ENCODE measurements at places on chromosomes 6 and 20.

- no peak for DNase-seq
These were observed 22.2 kb upstream of the TULP4 start for GRCh38 chr6:158290040-158290439.

- DNase-seq, result no peak
These were observed 315.5 kb upstream of the ARID1B start for GRCh38 chr6:156461647-156462046.

- DNase-seq, result no peak
These were observed 152.6 kb downstream of the THEMIS start for GRCh38 chr6:127748290-127748689.

DNA sequence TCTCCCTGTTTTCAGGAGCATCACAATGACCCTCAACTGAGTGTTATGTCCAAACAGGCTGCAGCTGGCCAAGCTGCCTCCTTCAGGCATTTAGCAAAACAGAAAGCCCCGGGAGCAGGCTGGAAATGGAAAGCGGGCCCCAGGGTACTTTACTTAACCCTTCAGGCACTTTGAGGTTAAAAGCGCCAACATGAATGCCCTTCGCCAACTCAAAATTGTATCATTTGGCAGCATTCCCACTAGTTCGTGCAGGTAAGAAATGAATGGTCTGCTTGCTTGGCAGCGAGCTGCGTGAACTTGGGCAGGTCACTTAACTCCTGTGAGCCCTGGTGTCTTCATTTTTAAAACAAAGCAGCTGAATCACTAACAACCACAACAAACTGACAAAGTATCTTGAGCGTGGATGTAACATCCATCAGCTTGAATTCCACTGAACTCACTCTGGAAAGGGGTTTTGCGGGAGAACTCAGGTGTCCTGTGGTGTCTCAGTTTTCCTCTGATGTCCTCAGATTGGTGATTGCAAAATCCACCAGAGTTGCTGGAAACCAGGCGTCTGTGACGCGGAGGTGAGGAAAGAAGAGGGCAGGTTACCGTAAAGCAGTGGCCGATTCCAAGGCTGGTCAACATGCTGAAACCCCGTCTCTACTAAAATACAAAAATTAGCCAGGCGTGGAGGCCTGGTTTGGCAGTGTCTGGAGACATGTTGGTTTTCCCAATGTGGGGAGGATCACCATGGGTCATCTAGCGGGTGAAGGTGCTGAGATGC, 118.8 kb upstream of the ZNF217 start:
- no peak for DNase-seq

GRCh38 chr6:111478749-111479148, 4.3 kb downstream of the REV3L start:
- no peak for DNase-seq

- DNase-seq, result no peak
These were observed 58.5 kb upstream of the ATXN1 start for GRCh38 chr6:16819752-16820151.

GRCh38 chr6:24445704-24446103, 43.0 kb downstream of the MRS2 start:
- no peak for DNase-seq

DNA sequence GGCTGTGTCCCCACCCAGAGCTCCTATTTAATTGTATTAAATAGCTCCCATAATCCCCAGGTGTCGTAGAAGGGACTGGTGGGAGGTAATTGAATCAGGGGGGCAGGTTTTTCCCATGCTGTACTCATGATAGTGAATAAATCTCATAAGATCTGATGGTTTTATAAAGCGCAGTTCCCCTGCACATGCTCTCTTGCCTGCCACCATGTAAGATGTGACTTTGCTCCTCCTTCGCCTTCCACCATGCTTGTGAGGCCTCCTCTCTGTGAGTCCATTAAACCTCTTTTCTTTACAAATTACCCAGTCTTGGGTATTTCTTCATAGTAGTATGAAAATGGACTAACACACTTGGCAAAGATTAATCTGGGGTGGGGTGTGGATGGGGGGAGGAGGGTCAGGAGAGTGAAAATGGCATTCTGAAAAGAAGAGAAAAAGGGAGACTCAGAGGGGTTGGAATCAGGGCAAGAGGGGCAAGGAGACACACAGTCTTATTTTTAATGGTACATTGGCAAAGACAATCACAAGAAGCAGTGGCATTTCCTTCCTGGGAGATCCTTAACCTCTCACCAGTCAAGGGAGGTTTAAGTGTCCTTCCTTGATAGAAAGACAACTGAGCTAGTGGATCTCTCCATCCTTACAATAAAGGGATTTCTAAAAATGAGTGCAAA, 37.5 kb upstream of the NOX3 start:
- no peak for DNase-seq

DNA sequence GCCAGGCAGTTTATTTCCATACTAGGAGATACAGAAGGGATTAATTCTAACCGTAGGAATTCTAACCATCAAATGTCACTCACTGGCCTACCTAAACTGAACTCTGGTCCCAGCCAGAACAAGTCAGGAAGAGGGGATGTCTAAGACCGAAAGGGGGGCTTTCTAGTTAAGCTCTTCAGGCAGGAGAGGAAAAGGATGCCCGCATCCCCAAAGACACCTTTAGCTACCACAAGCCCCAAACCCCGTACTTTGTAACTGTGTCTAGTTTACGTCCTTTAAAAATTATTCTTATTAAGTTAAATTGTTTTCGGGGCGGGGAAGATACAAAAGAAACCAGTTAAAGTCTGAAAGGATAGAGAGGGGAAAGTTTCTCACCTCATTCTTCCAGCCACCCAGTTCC, 1.2 kb upstream of the ZNF76 start:
- no peak for DNase-seq

GRCh38 chr6:6610031-6610591, 21.6 kb downstream of the LY86 start:
- no peak for DNase-seq

DNA sequence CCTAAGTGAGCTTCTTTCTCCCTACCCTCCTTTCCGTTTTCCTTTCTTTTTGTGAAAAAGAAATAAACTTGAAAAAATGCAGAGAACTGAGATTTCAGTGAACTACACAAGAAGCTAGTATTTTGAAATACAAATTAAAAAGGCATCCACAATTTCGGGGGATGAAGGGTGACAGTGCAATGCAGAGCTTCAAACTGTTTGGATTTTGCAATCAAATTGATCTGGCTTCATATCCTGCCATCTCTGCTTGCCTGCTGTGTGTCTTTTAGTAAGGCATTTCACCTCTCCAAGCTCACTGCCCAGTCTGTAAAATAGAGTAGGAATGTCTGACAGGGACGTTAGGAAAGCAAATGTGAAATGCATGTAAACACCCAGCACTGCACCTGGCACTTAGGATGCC, 258.0 kb downstream of the HACE1 start:
- no peak for DNase-seq

DNA sequence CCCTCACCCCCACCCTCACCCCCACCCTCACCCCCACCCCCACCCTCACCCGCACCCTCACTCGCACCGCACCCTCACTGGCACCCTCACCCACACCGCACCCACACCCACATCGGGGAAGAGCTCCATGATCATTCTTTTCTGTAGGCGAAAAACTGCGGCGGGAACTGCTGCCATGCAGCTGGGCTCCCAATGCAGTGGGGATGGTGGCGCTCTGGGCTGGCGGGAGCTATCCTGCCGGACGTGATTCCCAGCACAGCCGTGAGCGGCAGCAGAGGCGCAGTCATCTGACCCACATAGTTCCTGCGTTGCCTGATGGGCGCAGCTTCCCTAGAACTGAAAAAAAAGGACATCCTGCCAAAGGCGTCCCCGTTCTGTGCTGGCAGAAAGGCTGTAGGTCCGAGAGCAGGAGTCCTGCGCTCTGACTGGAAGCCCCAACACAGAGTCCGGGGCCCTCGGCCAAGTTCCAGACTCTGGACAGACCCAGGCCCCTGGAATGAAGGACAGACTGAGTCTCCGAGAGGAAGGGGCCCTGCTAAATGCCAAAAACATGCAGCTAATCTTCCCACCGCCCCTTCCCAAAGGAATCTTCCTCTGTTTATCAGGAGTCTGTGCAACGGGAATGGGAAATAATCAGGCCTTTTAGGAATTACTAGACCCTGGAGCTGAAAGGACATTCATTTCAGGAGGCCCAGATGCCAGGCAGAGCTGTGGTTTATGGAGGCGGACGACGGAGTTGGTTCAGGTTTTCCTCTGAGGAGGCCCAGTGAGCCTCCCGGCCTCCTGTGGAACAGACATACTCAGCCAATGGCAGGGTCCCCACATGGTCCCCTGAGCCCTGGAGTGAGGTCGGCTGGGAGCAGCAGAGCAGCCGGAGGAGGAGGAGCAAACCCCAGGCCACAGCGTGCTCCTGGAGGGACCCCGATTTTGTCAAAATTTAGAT, 14.1 kb upstream of the TCFL5 start:
- DNase-seq, result peak; percentile 53

DNA sequence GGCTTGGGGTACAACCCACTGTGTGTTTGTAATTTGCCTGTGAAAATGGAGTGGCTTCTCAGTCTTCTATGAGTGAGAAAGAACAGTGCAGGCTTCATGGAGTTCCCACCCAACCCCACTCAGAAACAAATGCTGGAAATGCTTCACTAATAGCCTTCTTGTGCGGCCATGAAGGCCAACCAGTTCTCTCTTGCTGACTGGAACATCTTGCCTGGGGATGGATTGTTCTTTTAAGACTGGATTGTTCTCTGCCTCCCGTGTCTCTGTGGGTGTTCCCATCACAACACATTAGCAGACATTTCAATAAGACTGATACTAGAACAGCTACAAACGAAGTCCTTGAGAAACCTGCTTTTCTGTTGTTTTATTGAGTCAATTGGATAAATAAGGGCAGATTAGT, 110.6 kb downstream of the PPP1R14C start:
- DNase-seq, result no peak

DNA sequence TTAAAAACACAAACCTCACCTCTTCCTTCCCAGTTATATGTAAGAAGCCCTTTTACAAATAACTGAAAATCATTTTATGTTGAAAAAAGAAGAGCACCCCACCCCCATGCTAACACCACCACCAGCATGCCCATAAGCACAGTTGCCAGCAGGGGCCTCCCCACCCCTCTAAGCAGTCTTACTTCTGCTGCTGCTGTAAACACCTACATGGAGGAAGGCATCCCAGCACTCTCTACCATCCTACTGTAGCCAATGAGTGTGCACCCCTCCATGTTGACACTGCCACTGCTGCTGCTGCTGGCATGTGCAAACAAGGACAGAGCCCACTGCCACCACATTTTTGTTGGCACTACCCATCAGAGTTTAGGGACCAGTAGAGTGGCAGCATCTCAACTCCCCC, 49.6 kb upstream of the PHIP start:
- DNase-seq, result no peak

- DNase-seq, result no peak
These were observed 16.3 kb downstream of the LRP11 start for GRCh38 chr6:149847939-149848267.

DNA sequence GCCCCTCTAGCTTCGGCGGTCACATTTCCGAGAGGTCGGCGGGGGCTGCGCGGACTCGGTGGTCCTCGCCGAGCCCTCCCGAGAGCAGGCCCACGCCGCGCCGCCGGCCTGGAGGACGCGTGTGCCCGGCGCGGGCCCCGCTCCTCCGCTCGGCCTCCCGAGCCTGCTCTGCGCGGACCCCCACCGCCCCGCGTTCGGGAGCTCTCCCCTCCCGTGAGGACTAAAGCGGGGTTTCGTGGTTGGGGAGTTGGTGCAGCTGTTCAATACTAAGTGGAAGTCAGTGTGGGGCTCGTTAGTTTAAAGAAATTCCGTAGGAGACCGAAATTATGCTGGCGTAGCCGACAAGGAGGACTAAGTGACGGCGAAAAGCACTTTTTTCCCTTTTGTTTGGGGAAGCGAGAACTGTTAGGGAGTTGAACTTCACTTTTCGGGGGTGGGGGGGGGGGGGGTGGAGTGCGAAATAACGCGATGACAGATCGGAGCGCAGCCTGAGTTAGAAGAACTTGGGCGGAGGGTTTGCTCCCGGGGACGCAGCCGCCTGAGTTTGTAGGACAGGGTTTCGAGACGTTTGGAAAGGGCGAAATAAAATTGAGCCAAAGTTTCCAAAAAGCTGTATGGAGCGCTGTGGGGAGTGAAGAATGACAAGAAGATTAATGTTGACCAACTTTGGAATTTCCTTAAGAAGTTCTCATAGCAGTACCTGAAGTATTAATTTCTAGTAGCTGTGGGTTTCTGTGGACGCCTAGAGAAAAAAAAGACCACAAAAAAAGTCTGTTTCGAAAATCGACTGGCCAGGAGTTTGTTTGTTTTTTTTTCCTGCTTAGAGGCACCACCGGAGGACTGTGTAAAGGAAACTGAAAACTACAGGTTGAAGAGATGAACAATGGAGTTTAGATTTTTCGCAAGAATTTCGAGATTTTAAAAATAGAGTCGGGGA, 1.4 kb downstream of the QKI start:
- DNase-seq, result no peak

GRCh38 chr6:108228416-108228815, 32.4 kb downstream of the SNX3 start:
- no peak for DNase-seq

- no peak for DNase-seq
These were observed 5.2 kb upstream of the VWA7 start for GRCh38 chr6:31782126-31782855.

DNA sequence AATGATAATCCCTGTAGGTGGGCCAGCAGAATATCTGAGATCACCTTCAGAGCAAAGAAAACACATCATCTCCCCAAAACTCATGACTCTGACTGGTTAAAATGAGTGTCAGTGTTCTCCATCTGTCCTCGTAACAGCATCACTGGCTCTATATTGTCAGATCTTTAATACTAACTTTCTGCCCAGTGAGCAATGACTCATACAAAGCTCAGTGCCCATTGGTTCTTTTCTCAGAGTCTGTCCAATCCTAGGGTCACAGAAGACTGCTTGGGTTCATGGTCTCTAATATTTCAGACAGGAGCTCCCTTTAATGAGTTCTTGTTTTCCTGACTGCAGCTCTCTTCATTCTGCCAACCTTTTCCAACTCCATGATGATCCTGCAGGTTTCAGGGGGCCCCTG, 36.4 kb downstream of the HLA-DPB1 start:
- DNase-seq, result peak; percentile 22

Measured in fibroblast of the conjunctiva (primary cell).